ENCODE measurements at places on chromosomes 4 and X.

GRCh38 chr4:89158884-89159503, 47.7 kb downstream of the TIGD2 start:
- no peak for DNase-seq

DNA sequence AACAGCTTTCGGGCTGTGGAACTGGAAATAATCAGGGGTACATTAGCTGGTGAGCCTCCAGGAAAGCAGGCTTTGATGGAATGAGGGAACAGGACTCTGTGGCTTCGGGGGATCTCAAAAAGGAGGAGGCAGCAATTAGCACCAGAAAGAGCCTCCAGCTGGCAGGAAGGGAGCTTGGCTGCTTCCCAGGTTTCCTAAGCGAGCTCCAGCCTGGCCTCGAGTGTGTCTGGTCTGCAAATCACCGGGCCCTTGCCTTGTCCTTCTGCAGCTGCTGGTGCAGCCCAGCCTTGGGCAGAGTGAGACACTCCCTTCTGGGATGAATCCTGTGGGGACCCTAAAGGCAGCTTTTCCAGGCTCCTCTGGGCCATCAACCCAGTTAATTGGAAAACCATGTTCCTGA, 10.7 kb upstream of the PDHA1 start:
- DNase-seq, result no peak

GRCh38 chrX:386239-386767, 404 bp downstream of the PPP2R3B start:
- DNase-seq, result no peak

DNA sequence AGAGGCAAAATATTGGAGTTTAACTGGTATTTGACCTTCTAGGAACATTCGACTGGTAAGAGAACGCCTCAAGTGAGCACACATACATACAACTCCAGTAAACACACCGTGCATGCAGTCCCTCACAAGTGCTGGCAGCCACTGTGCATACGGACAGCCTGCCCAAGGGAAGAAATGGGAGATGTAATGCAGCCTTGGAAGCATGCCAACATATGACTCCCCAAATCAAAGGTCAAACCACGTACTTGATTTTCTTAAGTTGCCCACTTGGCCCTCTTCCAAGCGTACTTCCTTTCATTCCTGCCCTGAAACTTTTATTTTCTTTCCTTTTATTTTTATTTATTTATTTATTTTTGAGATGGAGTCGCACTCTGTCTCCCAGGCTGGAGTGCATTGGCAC, 206.6 kb downstream of the SPRY1 start:
- DNase-seq, result no peak

GRCh38 chrX:43633081-43633480, 23.0 kb upstream of the MAOA start:
- no peak for DNase-seq

- no peak for DNase-seq
Measured at GRCh38 chr4:93396272-93396671, 432.3 kb upstream of the ATOH1 start.

All from GM19239 (cell line).